NCI-H510A (cell line): ENCODE measurements at places on chromosomes 11 and 22.

- DNase-seq, result no peak
Measured at GRCh38 chr11:79406376-79406775, 34.5 kb downstream of the TENM4 start.

DNA sequence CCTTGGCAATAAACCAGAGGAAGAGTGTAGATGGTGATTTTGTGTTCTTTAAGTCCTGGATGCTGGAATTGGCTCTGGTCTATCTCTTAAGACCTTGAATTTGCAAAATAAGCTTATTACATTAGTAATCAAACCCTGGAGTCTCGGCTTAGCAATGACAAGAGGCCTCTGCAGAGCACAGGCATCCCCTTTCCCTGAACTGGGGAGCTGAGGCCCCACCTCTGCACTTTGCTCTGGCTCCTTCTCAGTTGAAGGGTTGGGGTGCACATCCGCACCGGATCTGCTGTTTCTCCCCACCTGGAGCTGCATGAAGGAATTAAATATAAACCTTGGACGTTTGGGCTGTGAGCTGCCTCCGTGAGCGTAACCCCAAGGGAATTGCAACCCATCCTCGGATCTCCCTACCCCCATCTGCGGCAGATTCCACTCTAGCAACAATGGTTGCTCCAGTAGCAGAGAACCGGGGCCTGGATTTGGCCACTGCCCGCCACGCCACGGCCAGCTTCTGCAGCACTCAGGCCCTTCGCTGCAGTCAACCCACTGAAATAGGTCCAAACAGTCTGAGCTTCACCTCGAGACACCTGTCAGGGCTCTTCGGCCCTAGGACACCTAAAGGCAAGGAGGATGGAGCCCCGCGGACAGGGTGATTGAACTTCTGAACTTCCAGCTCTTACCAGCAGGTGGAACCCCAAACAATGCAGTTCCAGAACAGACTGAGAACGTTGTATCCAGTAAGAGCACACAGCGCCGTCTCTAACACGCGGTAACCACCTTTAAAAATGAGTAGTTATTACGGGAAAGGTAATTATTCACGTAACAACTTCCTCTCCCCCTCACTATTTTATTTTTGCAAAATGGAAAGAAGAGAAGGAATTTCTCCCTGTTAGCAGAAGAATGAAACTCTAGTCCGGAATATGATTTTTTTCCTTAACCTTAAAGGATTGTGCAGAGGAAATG, 54.8 kb upstream of the CAPRIN1 start:
- peak; percentile 34 for DNase-seq

DNA sequence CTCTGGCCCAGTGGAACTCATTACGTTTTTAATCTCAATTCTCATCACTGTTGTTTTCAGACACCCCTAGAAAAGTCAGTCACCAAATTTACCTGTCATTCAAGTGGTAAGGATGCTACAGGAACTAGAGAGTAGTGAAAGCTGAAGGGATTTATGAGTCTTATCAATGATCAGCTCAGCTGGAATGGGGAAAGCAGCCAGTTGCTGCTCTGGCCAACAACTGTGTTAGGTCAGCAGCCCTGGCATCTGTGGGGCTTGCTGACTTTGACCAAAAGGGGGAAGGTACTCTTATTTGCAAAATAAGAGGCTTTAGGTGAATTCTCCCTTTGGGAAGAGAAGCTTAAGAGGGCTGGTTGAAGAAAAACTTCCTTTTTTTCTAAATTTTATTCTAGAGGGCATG, 76.2 kb upstream of the HORMAD2 start:
- no peak for DNase-seq

DNA sequence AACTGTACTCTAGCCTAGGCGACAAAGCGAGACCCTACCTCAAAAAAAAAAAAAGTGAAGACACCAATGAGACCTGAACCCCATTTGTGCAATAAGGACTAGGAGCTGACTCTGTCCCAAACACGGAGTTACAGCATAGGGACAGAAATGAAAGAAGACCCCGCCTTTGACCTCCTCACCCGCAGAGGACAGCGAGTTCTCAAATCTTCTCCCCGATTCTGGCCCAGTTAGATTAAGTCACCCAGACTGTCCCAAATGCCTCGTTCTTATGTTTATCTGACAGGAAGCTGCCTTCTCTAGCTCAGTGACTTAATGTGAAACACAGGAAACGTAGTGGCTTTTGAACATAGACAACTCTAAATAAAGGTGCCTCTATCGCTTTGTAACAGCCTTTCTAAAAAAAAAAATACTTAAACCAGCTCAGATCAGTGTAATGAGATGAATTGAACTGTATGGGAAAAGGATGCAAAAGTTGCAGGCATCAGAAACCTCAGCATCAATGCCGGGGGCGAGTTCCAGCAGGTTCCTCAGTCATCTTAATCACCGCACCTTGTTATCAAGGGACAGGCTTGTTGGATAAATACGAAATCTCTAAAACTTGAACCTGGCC, 10.6 kb downstream of the MYH9 start:
- no peak for DNase-seq

GRCh38 chr11:20022363-20023081, 137.8 kb downstream of the DBX1 start:
- peak; percentile 46 for DNase-seq

GRCh38 chr11:33147559-33147958, 13.7 kb downstream of the CSTF3 start:
- DNase-seq, result no peak

- DNase-seq, result no peak
Measured at GRCh38 chr11:67482275-67482826, 475 bp upstream of the AIP start.

DNA sequence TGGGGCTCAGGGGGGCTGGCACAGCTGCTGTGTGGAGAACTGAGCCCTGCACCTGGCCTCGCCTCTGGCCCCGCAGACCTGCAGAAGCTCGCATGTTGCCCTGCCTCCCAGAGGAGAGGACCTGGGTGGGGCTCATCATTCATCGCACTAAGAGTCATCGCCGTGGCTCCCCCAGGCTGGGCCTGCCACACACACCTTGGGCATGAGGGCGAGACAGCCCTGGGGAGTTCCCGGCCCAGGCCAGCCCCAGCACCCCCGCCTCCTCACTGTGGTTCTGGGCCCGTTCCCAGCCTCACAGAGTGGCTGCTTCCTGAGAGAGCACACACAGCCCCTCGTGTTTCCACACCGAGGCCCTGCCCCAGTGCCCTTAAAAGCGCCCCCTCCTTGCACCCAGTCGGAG, 694.6 kb downstream of the TBC1D22A start:
- no peak for DNase-seq

DNA sequence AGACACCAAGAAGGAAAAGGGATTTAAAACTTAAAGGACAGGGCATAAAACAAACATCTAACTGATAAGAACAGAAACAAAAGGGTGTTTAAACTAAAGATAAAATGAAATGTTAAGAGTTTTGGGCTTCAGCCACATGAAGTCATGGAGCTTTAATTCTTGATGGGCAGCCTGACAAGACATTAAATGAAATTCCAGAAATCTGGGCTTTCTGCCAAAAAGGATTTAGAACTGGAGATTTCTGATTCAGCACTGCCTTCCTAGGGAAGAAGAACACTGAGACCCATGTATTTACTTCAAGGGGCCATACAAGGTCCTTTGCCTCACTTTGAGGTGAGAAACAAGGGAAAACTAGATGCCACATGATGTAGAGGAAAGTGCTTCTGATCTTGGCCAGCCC, 355.9 kb upstream of the RAG2 start:
- DNase-seq, result no peak

- no peak for DNase-seq
Measured at GRCh38 chr11:11446967-11447366, 93.9 kb upstream of the CSNK2A3 start.

DNA sequence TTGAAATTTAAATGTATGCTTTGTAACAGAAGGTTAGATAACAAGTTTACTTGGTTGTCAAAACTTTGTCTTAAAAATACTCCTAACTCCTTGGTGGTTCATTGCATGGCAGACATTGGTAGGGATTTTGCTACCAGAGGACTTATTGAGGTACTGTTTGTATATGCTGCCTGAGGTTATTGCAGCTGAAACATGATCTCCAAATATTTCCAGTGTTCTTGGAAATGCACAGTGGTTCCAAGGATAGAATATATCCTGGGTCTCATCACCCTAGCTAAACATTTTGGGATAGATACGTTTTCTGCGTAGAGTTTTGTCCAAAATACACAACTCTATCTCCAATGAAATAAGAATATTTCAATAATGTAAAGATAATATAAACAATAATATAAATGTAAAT, 109.2 kb downstream of the RAB38 start:
- no peak for DNase-seq

DNA sequence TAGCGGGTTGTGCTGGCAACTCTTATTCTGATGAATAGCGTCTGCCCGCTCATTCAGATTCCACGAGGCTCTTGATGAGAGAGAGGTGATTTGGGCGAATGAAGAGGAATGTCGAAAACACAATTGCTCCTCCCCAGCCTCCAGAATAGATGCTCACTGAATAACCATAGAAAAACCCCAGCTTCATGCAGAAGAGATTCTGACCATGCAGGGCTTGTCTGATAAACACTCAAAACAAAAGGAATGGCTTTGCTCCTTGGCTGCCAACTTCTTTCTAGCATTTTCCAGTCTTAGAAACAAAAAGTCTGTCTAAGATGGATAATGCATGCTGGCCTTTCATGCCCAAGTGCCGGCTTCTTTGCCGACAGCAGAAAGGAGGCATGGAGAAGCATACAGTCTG, 569.5 kb downstream of the MN1 start:
- DNase-seq, result no peak

- DNase-seq, result peak; percentile 16
Measured at GRCh38 chr11:112837162-112837826, 123.9 kb upstream of the NCAM1 start.

GRCh38 chr11:660681-661444, 23.8 kb downstream of the DRD4 start:
- no peak for DNase-seq

GRCh38 chr22:50700387-50701075, 27.9 kb downstream of the SHANK3 start:
- DNase-seq, result no peak

DNA sequence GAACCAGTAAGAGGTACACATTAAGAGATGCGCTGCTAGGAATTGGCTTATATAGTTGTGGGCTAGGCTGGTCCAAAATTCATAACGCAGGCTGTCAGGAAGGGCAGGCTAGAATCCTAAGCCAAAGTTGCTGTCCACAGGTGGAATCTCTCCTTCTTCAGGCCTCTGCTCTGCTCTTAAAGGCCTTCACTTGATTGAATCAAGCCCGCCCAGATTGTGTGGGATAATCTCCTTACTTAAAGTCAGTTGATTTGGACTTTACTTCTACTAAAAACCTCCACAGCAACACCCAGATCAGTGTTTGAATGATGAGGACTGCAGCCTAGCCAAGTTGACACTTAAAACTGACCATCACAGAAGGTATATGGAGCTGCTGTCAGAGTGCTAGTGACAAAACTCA, 68.8 kb downstream of the LRRC32 start:
- no peak for DNase-seq

DNA sequence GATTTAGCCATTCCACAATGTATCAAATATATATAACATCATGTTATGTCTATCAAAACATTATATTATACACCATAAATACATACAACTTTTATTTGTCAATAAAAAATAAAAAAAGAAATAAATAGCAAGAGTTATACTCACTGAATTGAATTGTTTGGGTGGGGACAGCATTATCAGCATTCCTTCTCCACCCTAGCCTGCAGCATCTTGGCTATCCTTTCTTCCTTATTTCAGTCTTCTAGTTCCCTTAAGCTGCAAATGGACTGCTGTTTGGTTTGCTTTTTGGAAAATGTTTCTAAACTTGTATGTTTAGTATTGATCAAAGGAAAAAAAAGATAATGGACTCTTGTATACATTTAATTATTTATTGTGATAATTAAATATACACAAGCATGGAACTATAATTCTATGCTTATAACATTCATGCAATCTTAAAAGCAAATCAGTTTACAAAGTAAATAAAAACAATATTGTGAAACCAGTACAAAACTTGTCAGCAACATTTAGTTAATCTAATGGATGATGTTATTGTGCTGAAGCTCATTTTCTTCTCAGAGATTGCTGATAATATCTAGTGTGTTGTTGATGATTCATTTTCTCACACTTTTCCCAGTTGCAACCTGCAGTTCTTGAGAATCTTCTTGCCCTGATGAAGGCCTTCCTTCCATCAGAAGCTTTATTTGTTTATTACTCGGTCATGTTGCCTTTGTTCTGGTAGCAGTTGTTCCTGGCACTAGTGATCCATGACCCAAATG, 5.0 kb downstream of the ARHGAP42 start:
- DNase-seq, result no peak

DNA sequence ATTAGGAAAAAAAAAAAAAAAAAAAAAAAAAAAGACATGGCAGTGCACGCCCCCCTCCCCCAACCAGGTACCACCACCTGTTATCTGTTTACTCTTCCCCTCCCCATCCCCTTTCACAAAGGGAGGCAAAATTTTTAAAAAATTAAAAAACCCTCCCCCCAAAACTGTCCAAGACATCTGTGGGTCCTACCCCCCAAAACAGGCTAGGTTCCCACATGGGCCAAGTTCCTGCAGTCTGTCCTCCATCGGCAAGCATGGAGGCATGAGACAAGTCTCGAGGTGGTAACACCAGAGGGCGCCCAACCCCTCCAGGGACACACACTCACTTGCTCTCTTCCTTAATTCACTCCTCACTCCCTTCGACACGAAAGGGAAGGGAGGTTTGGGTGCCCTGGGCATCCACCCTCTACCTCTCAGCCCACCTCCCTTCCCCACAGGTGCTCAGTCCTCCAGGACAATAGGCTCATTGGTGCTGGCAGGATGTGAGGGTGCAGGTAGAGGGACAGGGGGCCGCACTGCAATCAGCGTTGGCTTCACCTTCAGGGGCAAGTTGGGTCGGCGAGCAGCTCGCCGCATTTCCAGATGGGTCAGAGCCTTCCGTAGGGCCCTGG, 2.2 kb upstream of the TUT1 start:
- no peak for DNase-seq

- DNase-seq, result no peak
Measured at GRCh38 chr11:43825217-43825816, 55.3 kb upstream of the ALKBH3 start.

DNA sequence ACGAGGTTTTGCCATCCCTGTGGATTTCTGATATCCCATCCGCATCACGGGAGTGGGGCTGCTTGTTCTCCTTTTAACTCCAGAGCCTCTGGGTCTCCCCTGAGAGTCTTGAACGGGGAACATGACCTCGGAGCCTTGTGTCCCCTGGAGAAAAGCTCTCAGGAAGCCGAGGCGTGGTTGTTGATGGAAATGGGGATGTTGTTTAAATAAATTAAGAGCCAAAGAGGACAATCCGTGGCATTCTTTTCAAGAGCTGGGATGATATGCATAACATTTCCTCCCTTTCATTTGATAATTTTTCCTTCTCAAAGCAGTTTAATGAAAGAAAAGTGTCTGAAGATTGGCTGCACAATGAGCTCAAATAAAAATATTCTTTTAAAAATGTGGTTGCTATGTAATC, 14.2 kb downstream of the TSPAN18 start:
- DNase-seq, result no peak

GRCh38 chr22:42364604-42365110, 67.5 kb downstream of the NFAM1 start:
- DNase-seq, result no peak

- DNase-seq, result no peak
Measured at GRCh38 chr11:58525037-58525614, 17.2 kb upstream of the OR5B21 start.
